ENCODE measurements at places on chromosomes 6 and 20.

GRCh38 chr6:4513561-4513960 lies 262.6 kb upstream of the CDYL start:
- DNase-seq = no peak

DNA sequence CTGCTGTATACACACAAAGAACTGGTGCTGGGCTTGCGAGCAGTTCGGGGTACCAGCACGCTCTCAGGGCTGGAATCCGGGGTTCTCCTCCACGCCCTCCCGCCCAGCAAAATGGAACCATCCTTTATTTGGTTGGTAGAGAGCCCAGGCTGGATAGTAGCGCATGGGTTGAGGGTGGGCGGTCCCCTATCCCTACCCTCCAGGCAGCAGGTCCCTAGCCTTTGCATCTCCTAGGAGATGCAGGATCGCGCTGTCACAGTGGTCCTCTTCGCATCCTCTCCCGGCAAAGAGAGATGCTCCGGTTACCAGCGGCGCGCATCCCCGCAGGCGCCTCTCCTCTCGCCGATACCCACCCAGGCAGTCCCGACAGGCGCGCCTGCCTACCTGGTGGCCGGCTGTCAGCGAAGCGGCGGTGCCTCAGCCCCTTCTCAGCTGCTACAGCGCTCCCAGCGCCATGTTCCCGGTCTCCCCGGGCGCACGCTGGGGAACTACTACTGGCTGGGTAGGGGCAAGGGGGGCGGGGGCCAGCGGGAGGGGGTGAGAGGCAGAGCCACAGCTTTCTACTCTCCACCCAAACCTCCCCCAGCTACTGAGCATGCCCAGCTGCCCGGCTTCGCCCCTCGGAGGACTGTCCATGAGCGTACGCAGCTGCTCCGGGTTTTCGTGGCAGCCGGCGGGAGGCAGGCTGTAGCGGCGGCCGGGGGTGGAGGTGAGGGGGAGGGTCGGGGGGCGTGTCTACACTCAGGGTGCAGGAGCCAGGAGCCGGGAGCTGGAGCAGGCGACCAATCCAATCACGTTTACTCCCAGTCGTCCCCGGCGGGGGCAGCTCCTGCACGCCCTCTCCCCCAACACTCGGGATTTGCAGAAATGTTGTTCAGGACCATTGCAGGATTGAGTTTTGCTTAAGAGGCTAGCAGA lies at the start of gene PAK5:
PAK5 (minus strand) TSS at position 699 of the 918 bp plus-strand sequence. CDS start 194,748 bp downstream, outside the sequence.
- no peak for DNase-seq

- DNase-seq = no peak
Measured at GRCh38 chr6:91171754-91172462, 585.0 kb upstream of the MAP3K7 start.

DNA sequence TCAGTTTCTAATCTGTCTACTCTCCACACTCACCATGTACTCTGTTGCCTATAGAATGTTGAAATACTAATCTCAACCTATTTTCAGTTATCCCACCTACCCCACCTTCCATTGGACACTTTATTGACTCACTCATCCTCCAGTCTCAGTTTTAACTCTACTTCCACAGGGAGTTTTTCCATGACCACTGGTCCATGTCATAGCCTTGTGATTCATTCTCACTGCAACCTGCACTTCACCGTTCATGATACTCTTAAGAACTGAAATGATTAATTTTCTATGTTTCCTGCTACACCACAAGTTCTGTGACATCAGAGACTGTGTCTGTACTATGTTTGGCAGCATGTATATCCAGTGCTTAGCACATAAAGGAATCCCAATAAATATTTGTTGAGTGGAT lies 122.8 kb upstream of the HSF2 start:
- no peak for DNase-seq

- DNase-seq = no peak
Measured at GRCh38 chr6:17012421-17013225, 89.2 kb upstream of the STMND1 start.

Measured in stimulated activated CD4-positive, alpha-beta T cell treated with anti-CD3 and anti-CD28 coated beads, Interleukin-2, amount 100 ng/mL, for 48 hours (primary cell).